ENCODE measurements at places on chromosomes 13 and 19.

GRCh38 chr19:51367255-51367564, 1.0 kb upstream of the ETFB start:
- no peak for DNase-seq

DNA sequence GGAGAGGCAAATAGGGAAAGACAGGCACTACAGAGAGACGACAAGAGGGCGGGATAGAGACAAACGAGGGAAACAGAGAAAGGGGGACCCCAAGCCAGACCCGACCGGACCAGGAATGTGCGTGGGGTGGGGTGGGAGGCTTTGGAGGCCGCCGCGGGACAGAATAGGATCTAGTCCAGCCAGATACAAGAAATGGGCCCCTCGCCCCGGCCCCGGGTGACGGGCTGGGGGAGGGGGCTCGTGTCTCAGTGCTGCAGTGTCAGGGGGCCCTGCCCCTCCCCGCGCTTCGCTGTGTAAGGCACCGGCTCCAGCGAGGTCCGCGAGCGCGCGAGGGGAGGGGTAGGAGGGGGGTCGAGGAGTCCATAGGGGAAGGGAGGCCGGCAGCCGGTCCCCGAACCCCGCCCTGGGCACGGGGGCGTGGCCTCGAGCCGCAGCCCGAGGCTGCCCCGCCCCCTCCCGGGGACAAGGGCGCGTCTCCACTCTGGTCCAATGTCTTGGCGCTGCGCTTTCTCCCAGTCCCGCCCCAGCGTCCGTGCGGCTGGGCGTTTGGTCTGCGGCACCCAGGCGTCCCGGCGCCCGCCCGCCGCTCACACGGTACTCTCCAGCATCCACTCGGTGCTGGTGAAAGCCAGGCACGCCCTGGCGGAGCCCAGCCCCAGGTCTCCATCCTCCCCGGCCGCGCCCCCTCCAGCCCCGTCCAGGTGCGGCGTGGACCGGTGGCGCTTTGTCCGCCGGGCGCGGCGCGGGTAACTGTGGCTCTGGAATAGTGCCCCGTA, 11.0 kb downstream of the IFNL1 start:
- no peak for DNase-seq

DNA sequence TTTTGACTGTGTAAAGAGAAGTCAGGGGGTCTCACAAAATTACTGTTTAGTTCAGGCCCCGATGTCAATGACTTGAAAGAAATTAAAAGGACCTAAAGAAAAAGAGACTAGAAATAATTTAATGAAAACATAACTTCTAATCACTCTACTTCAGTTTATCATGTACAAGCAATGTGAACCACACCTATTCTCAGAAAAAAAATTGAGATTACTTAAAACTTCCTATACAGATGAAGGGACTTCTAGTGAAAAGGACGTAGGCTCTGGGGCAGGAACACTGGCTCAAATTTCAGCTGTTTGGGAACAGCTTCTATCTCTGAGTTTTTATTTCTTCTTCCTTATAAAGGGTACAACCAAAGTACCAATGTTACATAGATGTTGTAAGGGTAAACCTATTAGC, 38.0 kb downstream of the TPT1 start:
- DNase-seq: no peak

- no peak for DNase-seq
Measured at GRCh38 chr13:30355384-30355699, 48.0 kb upstream of the KATNAL1 start.

- no peak for DNase-seq
Measured at GRCh38 chr13:98992355-98992754, 14.5 kb upstream of the DOCK9 start.

All from NCI-H187 treated with DMSO at 0.1 percent for 48 hours (cell line).